OCI-M1 (cell line): ENCODE measurements at places on chromosomes 6 and 20.

GRCh38 chr6:125154761-125155135 is 1.2 kb downstream of the TPD52L1 start:
- DNase-seq: no peak

DNA sequence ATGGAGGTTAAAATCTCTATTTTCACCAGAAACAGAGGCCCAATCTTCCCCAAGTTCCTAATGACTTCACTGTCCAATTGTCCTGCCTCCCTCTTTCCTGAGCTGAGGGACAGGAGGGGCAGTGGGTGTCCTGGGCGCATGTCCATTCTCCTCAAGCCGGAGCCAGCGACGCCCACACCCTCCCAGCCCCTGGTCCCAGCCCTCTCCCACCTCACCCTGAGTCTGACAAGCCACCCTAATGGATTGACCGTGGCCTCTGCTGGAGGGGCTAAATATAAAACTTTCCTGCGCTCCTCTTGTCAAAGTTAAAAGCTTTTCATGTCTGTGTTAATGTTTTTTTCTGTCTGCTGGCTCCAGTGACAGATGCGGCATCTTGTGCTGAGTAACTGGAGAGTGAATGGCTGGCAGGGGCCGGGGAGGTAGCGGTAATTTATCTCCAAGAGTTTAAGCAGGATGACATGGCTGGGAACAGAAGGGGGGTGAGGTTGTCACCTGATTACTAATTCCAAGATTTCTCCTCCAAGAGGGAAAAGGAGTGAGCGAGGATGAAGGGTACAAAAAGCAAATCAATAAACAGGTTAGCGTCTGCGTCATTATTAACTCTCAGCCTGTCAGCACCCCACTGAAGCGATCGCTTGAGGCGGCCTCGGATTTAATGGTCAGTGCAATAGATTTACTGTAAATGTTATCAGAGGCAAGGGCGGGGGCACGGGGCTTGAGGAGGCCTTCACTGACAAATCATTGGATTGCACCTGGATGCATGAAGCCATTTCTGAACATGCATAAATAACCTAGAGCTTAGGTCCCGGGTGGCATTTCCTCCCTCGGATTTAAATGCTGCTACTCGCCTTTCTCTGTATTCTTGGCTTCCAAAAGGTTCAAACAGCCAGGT is 118.1 kb upstream of the MAFB start:
- DNase-seq: no peak

DNA sequence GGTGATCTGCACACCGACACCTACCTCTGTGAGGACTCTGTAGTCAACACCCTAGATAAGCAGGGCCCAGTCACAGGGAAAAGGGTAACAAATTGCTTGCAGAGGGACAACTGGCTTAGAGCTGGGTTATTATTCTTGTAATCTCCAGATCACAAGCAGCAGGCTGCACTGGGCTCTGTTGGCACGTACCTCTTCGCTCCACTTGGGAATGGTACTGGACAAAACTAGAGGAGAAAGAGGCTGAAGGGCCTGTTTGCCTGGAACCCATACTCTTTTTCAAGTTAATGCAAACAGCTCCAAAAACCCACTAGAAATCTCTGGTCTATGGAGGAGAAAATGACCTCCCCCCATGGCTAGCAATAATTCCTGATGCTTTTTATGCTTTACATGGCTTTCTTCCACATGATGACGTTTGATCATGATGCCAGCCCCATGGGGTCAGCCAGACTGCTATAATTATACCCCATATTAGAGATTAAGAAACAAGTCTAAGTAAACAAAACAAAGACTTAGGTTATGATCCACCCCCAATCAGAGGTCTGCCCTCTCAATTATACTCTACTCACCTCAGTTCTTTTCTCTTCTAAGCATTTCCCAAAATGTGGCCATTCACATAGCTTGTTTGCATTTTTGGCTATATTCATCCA is 190.0 kb downstream of the UNC5CL start:
- no peak for DNase-seq

- DNase-seq: no peak
Measured at GRCh38 chr6:169907419-169908115, 156.1 kb downstream of the ERMARD start.

GRCh38 chr6:22064558-22064957 is 232.3 kb downstream of the PRL start:
- DNase-seq: no peak

DNA sequence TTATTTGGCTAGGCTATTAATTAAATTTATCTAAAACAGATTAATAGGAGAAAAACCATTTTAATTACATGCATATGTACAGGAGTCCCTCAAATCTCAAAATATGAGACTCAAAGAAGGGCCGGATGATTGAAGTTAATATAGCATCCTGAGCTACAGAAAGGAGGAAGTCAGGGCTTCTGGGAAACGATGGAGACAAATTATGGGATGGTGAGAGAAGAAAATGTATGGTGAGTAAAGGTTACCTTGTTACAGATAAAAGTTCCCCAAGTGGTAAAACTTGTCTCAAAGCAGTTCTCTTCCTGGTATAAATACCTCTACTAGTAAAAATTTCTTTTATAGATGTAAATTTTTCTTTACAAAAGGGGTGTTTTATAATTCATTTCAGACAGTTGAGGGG is 15.9 kb upstream of the BTN1A1 start:
- DNase-seq: no peak

GRCh38 chr6:134437376-134437775 is 119.5 kb upstream of the SGK1 start:
- DNase-seq: peak; percentile 83

DNA sequence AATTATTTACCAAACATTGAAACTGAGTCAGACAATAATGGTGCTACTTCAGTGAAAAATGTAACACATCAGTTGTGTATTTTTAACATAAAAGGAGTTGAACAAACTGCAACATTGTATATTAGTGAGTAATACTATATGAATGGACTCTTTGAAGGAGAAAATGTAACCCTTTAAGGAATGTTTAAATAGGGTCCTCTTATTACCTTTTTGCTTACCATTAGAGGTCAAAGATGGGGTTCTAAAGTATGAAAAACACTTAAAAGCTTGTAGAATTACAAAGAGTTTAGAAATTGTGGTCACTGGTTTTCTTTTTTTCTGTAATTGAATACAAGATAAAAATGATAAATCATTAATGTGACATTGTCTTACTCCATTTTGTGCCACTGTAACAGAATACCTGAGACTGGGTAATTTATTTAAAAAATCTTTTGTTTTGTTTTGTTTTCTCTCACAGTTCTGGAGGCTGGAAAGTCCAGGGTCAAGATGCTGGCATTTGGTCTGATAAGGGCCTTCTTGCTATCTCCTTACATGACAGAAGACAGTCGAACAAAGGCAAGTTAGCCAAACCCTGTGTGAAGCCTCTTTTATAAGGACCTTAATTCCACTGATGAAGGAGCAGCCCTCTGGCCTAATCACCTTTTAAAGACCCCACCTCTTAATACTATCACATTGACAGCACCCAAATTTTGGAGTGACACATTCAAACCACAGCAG is 43.2 kb downstream of the SESN1 start:
- peak; percentile 49 for DNase-seq

GRCh38 chr6:62803094-62803493 is 408.2 kb upstream of the FKBP1C start:
- no peak for DNase-seq

DNA sequence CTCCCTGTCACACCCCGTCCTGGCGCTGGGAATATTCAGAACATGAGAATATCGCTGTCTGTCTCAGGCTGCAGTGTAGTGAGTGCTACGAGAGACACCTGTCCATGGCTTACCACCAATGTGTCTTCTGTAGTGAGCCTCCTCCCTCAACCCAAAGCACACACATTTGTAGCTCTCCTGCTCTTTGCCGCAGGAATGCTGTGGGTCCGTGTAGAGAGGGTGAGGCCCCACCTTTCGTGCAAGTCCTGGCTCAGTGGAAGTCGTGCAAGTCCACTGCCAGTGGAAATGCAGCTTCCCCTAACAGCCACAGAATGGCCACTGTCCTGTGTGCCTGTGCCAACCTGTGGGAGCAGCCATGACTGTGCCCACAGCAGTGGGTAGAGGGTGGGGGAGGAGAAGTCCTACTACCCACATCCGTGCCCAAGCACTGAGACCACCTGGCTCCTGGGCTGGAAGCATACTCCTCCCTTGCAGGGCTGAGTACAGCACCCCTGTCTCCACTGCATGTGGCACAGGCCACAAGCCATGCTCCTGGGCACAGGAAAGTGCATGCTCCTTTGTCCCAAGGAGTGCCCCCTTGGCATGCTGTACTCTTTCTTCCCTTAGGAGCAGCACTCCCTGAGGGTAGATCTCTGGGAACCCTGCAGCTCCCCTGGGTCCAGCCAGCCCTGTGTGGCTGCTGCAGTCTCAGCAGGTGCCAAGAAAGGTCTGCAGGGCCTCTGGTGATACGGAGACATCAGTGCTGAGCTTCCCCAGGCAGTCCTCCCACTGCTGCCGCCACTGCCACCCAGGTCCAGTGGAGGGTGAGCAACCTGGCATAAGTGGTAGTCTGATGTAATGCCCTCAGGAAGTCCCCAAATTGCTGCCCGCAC is 28.0 kb downstream of the IGF2R start:
- DNase-seq: no peak

GRCh38 chr6:23016696-23017095 is 447.3 kb downstream of the HDGFL1 start:
- DNase-seq: peak; percentile 60

DNA sequence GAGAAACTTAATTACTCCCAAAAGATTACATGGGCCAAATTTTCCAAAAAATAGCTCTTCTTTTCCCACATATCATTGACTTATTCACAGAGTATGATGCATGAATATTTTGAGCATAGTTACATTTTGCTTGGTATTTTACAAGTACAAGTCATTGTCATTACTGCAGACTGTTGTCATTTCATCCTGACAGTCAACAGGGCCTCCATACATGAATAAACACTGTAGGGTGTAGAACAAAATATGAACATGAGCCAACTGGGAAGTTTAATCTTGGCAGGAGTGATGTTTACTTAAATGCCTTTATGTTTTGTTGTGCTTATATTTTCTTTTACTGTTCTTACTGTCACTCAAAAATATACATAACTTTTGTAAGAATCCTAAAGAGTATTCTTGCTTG is 340.7 kb downstream of the ADGRB3 start:
- no peak for DNase-seq

DNA sequence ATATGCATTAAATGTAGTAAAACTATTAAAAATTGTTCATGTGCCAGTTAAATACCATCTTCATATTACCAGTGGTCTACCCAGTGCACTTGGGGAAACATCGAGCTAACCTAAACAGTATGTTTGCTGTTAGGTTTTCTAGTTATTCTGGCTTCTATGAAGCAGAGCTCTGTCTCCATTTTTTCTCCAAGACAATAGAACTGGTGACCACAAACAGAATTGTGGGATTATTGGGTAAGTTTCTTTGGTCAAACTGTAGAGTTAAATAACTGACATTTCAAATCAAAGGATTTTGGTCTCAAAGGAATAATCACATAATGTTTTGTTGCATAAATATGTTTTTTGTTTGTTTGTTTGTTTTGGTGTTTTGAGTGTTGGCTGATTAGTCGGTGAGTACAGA is 40.5 kb upstream of the EDN3 start:
- no peak for DNase-seq

DNA sequence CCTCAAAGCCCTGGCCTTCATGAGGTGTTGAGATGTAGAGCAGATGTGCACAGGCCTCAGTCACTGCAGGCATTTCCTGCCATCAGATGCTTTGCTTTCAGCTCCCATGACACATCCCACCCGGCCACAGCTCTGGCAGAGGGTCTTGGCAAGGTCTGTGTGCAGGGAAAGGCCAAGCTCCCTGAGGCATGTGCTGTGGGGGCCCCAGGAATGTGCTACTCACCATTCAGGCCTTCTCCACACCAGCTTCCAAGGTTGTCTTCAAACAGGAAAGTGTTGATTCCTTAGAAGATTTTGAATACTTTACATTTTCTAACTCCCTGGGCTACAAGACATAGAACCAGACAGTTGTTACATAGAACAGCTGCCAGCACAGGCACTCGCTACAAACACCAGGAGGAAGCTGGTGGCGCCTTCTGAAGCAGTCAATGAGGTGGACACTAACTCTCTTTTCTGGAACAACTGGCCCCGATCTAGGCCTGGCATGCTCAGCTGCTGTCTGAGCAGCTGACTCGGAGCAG is 27.8 kb downstream of the CASS4 start:
- no peak for DNase-seq
